ENCODE measurements at places on chromosomes 2 and 18. TPM values are rescaled to one million over a fixed set of nuclear protein-coding genes. Genes with fewer than 3 reads are reported as not detected.

The BCL11A gene
- 12.2 TPM for polyA plus RNA-seq

The PIKFYVE gene
- 7.4 TPM for polyA plus RNA-seq

- no peak for DNase-seq
Measured at GRCh38 chr2:66897181-66897580, 462.3 kb downstream of the MEIS1 start.

GRCh38 chr2:151840216-151841046 is 12.2 kb upstream of the ARL5A start:
- DNase-seq = no peak

The CPLX4 gene
- not detected for polyA plus RNA-seq

DNA sequence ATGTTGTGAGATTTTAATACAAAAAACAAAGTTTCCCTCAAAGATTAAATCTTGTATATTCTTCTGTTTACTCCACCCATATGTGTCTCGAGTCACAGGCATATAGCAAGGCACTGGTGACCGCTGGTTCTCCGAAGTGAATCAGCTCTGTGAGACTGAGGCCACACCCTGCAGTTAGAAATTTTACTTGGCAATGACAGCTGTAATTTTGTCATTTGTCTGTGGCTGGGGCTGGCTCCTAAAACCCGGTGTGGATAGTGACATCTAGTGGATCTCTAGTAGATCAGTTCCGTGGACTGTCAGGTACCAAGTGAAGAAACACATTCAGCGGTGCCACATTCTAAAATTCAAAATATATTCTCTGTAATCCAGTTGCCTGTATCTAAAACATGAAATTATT is 278.0 kb downstream of the NEDD4L start:
- DNase-seq = no peak

DNA sequence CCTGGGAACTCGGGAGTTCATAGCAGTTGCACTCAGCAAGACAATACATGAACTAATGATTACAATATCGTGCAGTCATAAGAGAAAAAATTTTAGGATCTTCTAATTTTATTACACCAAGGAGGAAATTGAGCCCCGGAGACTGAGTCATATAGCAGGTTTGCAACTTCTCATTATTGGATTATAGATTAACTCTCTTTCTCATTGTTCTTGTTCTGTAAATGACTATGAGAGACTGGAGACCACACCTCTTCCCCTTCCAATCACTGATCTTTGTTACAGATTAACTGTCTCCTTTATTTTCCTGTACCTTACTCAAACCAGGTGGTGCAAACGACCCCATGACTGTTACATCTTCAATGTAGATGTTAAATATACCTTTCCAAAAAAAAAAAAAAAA is 435.8 kb upstream of the DDX18 start:
- DNase-seq = no peak

GRCh38 chr2:50674876-50675275 is 357.1 kb downstream of the NRXN1 start:
- peak; percentile 65 for DNase-seq

- DNase-seq = no peak
Measured at GRCh38 chr2:10343658-10344057, 41.0 kb downstream of the HPCAL1 start.

GRCh38 chr18:48975817-48976649 is 25.3 kb upstream of the SMAD7 start:
- no peak for DNase-seq

The GALNT5 gene
- polyA plus RNA-seq = 0.02 TPM

The NDC80 gene
- polyA plus RNA-seq = 11.0 TPM

- no peak for DNase-seq
Measured at GRCh38 chr2:28437149-28437835, 44.6 kb downstream of the FOSL2 start.

- no peak for DNase-seq
Measured at GRCh38 chr2:119463990-119464389, 32.3 kb downstream of the TMEM37 start.

The WNT10A gene
- polyA plus RNA-seq = not detected

The RALB gene
- polyA plus RNA-seq = 12.0 TPM

DNA sequence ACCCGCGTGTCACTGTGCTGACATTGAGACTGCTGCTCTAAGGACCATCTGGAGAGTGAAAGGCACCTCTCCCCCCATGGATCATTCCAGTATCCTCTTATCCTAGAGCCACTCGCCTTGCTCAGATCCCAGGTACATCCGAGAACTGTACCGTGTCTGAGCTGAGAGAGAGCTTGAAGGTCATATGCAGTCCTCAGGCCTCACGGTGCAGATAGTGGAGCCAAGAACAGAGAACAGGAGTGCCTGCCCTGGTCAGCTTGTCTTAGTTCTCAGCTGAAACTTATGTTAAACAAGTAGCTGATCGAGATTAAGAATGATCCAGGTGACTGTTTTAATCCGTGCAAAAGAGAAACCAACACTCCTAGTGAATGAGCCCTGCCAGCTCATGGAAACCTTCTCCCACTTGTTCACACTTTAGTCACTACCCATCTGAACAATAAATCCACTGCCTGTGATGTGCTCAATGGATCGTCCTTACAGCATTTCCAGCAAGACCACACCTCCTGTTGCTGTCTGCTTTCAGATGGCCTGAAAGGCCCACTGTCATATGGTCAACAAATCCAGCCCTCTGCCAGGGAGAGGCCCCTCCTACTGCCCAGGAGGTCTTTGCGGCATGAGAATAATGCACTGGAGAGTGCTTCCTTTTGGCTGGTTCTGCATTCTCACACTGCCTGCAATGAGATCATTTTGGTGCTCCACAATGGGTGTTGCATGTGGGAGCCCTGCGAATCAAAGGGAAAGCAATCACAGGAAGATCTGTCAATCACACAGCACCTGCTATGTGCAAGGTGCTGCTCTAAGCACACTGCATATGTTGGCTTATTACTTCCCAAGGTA is 43.7 kb upstream of the APCDD1 start:
- no peak for DNase-seq

GRCh38 chr2:27189989-27190388 is 21.9 kb upstream of the ATRAID start:
- DNase-seq = no peak

The CREB1 gene
- polyA plus RNA-seq = 46.3 TPM

The MORN2 gene
- polyA plus RNA-seq = 7.2 TPM

DNA sequence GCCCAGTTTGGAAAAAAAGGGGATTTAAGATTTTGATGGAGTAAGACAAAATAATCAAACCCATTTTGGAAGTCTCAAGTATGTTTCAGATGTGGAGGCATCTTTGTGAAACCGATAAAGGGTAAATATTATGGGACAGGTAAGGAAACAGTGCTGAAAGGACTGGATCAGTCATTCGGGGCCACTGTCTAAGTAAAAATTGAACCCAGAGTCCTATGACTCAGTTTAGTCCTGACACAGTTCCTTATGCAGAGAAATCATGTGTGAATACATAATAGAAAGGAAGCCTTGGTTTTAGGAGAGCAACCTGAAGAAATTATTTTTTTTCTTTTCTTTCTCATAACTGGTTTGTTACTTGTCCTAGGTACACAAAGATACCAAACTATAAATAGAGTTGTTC is 15.4 kb upstream of the ZEB2 start:
- DNase-seq = no peak

DNA sequence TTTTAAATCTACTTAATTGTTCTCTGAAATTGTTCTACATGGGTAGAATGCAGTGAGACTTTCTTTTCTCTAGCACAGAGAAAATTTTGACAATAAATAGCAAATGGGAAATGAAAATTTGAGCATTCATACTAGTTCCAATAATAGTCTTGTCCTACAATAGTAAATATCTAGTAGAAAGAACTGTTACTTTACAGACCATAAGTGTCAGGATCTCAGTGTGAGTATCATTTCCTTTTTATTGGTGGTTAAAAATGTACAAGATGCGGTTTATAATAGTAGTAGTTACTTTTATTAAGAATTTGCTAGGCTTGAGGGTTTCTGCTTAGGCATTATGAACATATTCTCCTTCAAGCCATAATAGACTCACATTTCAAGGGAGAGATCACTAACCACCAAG is 43.2 kb downstream of the KCNE4 start:
- DNase-seq = no peak
